ENCODE measurements at places on chromosomes 4 and X. TPM values are rescaled to one million over a fixed set of nuclear protein-coding genes. Genes with fewer than 3 reads are reported as not detected.
A peak's percentile ranks its signal among the peaks of the same experiment; 100 is the strongest.

Gene MAGEB18
- not detected for total RNA-seq

Gene IL2RG
- total RNA-seq: 225 TPM

Gene CYLC1
- not detected for total RNA-seq

Gene SUPT20HL2
- total RNA-seq: not detected

Gene ZXDA
- 17.5 TPM for total RNA-seq

Gene TLR8
- 0.08 TPM for total RNA-seq

GRCh38 chrX:11143931-11144678 lies 33.0 kb downstream of the HCCS start:
- DNase-seq: no peak

- no peak for DNase-seq
Measured at GRCh38 chrX:136528645-136529315, 3.2 kb upstream of the VGLL1 start.

GRCh38 chr4:96983830-96984229 lies 1143.9 kb downstream of the PDHA2 start:
- no peak for DNase-seq

DNA sequence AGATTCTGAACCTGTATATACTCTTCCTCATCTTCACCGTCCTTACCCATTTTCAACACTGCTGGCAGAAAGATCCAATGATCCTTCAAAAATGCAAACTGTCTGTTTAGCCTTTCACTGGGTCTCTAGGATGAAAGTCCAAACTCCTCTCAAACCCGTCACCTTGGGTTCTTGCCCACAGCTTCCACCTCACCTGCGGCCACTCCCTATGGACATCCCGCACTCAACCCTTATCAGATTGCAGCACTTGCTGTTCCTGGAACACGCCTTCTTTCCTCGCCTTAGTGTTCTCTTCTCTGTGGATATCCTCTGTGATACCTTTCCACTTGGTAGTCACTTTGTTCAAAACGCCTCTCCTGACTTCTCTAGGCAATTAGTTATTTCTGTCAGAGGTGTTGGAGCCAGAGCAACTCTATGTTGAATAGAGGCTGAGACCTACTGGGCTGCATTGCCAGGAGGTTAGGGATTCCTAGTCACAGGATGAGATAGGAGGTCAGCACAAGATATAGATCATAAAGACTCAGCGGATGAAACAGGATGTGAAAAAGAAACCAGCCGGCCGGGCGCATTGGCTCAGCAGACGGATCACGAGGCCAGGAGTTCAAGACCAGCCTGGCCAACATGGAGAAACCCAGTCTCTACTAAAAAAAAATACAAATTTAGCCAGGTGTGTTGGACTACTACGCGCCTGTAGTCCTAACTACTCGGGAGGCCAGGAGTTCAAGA lies 4.2 kb upstream of the NOCT start:
- no peak for DNase-seq

- DNase-seq: no peak
Measured at GRCh38 chrX:116961872-116962582, 499.3 kb upstream of the CT83 start.

- no peak for DNase-seq
Measured at GRCh38 chr4:62457356-62457755, 1257.2 kb downstream of the ADGRL3 start.

DNA sequence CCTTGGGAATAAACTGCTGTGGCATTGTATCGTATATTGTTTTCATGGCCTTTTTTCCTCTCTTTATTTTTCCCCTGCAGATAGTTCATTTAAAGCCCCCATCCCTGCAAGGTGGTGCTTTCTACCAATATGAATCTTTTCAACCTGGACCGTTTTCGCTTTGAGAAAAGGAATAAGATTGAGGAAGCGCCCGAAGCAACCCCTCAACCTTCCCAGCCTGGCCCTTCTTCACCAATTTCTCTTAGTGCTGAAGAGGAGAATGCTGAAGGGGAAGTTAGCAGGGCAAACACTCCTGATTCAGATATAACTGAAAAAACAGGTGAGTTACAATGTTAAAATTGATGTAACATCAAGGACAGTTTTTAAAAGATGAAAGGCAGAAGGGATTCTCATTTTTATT lies 601 bp downstream of the SMARCAD1 start:
- DNase-seq: no peak

DNA sequence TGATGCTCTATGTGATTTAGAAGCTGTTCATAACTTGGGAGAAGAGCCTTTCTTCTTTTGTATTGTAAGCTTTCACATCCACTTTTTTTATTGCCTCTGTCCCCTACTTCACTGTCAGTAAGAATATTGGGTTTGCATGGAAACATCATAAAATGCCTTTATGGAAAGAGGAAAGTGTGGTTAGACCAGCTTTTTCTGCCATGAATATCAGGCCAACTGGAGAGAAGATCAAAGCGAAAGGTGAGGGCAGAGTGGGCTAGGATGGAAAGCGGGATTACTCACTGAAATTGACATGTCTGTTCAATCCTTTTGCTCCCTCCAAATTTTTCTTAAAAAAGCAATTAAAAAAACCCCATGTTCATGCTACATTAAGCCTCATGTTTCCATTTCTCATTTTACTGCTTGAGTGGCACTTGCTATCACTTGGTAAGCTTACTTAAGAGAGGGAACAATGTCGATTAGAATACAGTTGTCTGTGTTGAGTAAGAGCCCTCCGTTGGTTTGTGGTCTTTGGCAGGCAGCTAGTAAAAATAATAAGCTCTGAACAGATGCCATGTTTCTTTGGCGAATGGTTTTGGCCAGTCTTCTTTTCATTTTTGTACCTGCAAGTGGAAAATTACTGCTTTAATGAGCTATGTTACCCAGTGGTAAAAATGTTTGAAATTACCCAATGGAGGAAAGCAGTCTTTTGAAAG lies 35.9 kb downstream of the SUPT20HL1 start:
- DNase-seq: no peak

- DNase-seq: no peak
Measured at GRCh38 chr4:147689067-147689466, 5.1 kb upstream of the PRMT9 start.

GRCh38 chrX:66142351-66142750 lies 21.7 kb upstream of the HEPH start:
- DNase-seq: no peak

- peak; percentile 67 for DNase-seq
Measured at GRCh38 chrX:20252381-20253231, 14.1 kb downstream of the RPS6KA3 start.

DNA sequence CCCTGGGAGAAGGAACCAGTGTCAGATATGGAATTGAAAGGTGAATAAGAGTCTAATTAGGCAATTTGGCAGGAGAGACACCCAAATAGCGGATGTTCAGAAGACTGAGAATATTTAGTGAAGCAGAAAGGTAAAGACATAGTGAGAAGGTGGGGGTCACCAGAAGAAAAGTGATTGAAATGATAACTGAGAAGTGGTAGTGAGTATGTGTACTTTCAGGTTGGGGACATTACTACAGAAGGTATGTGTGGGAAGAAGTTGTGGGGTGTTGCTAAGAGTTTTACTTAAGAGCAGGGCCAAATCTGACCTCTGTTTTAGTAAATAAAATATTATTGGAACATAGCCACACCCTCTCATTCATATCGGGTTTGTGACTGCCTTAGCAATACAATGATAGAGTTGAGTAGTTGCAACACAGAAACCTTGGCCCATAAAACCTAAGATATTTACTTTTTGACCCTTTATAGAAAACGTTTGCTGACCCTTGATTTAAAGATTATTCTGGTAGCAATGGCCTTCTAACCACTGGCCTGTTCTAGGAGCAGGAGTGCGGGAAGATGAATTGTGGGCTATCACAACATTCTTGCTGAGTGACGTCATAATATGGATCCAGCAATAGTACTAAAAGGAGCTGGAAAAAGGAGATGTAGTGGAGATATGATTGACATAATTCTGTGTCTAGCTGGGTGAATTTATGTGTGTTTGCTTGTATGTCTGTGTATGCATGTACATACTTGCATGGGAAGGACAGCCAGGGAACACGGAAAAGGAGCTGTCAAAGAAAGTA lies 115.3 kb downstream of the HS3ST1 start:
- no peak for DNase-seq

DNA sequence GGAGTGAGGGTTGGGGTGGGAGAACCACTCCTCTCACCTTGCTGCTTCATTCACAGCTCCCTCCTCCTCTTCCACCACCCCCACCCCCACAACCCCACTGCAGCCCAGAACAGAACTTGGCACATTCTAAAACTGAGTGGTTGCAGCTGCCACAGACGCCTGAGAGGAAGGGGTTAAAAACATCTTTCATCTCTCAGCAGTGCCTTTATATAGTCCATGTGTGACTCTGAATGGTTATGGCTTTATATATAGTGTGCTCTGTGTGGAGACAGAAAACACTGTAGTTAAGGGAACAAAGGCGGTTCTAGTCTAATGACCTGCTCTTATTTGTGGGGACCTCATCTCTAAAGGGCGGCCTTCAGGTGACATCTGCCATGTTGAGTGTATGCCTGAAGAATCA lies 144.8 kb downstream of the BCOR start:
- DNase-seq: no peak

GRCh38 chr4:112277705-112278448 lies 7.8 kb downstream of the TIFA start:
- DNase-seq: no peak

DNA sequence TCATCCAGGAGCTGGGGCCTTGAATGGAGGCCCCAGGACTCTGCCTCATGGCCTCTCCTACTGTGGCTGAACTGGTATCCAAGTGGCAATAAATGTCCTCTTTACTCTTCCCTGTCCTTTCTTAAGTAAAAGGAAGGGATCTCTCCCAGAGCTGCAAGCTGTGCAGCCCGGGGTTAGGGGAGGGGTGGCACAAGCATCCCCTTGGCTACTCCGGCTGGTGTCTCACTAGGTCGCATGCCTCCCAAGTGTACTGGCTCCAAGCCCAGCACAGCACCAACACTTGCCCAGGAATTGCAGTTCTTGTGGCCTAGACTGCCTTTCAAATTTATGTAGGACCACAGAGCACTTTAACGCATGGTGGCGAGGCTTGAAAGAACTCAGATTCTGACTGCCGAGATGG lies 44.7 kb upstream of the MED14 start:
- DNase-seq: no peak

DNA sequence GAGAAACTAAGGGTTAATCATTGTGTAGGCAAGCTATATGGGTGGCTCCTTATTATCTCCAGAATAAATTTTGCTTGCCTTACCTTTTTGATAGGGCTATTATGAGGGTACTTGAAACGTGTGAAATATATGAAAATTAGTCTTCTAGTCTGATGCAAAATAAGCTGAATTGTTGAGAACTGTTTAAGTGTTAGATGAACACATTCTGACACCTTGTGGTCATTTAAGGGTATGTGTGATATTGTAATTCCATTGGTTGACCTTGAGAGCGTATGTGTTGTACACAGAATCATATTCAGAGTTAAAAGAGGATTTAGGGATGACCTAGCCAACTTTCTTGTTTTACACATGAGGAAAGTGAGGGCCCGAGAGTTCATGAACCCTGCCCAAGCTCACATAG lies 44.6 kb upstream of the LINC00632 start:
- DNase-seq: no peak

DNA sequence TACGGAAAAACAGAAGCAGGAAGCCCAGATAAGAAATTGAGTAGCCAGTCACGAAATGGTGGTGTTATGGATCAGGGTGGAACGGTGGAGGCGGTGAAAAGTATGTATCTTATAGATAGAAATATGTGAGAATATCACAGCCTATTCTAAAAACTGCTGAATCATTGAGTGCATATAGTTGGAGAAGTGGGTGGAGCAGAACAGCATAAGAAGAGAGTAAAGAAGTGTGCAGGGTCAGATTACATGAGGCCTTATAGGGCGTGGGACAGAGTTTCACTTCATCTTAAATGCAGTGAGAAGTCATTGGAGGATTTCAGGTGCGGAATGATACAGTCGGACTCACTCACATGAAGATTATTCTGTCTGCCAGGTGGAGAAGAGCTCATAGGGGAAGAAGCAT lies 293.1 kb downstream of the TRIML1 start:
- DNase-seq: no peak

DNA sequence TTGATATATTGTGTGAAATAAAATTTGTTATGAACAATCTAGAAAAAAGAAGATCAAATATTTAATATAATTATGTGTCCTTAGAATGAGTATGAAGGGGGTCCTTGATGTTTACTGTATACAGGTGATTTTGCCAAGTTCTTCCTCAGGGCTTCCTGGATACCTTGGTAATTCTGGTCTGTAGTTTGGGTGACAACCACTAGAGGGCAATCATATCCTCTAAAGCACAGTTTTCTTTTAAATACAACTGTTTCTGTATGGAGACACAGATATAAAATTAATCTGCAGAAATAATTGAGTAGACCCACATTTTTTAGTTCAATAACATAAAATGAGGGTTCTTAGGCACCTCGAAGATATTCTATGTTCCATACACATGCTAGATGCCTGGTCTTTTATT lies 157.7 kb downstream of the SPANXN1 start:
- no peak for DNase-seq

DNA sequence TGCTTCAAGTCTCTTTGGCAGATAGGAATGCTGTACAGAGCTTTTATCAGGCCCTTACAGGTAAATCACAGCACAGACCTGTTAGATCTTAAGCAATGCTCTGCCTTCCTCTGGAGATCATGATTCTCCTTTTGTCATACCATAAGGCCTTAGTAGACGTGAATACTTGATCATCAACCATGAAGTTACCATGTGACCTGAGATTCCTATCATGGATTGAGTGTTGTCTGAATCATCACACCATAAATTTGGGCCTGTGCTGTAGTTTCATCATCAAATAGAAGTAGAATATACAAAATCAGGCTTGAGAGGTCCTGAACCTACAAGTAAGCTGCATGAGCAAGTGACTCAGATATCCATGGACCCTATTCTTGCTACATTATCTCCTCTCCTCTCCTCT lies 466.8 kb upstream of the INTU start:
- no peak for DNase-seq

DNA sequence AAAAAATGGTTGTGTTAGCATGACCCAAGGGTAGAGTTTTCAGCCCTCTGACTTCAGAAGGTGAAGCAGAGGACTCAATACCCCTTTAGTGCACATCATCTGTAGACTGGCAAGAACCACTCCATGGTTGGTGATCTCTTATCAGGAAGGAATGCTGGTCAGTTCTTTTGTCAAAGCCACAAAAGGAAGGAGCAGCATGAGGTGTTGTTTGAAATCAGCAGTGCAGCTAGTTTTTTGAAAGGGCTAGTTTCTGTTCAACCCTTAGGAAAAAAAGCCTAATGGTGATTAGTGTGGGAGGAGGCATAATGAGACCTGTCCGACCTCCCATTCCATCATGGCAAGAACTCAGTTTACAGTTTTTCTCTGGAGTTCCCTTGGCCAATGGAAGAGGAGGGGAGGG lies 362.0 kb upstream of the CT83 start:
- no peak for DNase-seq

All from CD4-positive, alpha-beta T cell (primary cell).